ENCODE measurements at places on chromosomes 6 and 20.

- no peak for DNase-seq
Measured at GRCh38 chr6:6912817-6913744, 194.7 kb upstream of the RREB1 start.

GRCh38 chr20:21302664-21303060 is 469 bp upstream of the XRN2 start:
- no peak for DNase-seq

DNA sequence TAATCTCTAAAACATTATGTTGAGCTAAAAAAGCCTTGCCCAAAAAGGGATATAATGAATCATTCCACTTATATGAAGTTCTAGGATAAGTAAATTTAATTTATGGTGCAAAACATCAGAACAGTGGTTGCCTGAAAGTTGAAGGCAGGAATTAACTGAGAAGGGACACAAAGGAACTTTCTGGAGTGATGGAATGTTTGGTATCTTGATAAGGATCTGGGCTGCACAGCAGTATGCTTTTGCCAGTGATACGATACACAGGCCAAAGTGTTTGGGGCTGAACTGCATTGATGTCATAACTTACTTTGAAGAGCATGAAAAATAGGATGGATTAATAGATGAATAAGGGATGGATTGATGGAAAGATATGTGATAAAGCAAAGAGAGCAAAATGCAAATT is 146.1 kb upstream of the LRFN2 start:
- DNase-seq: no peak

DNA sequence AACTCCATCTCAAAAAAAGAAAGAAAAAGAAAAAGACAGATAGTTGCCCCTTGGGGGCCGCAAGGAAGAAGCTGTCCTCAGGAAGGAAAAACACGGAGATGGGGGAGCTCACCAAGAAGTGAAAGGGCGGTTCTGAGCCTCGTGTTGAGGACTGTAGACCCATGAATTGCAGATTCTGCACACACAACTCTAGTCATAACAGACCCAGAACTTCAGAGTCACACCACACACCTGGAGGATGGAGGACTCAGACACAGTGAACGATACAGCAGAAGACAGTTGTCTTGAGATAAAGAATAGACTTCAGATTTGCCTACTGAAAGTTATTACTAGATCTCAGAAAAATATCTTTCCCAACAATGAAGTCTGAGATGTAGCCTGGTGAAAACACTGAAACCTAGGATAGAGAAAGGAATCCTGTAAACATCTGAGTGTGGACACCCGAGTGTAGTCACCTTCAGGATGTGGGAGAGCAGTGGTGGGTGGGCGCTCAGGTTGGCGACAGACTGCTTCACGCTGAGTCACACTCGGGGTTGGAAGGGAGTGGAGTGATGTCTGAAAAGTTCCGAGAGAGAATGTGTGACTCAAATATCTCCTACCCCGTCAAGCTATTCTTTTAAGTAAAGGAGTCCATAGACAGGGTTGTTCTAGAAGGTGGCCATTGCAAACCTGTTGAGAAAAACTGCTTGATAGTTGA is 88.1 kb downstream of the MAP3K4 start:
- peak; percentile 78 for DNase-seq

GRCh38 chr20:63150911-63151531 is 64.9 kb downstream of the YTHDF1 start:
- DNase-seq: no peak

- no peak for DNase-seq
Measured at GRCh38 chr20:53389516-53390300, 203.9 kb downstream of the ZNF217 start.

DNA sequence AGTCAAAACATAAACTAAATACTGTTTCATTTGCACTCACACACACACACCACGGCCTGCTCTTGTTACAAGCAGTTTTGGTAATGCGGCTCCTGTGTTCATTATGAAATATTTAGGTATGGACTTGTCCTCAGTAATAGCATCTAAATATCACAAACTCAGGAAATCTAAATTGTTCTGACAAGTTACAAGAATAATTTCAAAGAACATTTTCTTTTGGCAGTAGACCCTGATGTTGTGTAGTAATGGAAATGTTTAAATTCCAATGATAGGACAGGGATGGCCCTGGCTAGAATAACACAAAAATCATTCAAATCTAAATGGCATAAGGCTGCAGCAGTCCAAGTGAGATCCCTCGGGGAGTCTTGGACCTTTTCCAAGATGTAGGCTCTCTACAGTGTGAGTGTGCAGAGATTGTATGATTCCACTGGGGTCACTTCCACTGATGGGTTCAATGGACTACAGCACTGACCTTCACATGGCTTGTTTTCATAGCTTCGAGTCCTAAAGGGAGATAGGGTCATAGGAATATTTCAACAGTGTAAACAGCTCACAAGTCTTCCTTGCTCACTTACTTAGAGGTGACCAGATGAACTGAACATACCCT is 210.6 kb upstream of the PLCB4 start:
- DNase-seq: no peak

- DNase-seq: no peak
Measured at GRCh38 chr6:145761584-145761983, 26.3 kb upstream of the EPM2A start.

DNA sequence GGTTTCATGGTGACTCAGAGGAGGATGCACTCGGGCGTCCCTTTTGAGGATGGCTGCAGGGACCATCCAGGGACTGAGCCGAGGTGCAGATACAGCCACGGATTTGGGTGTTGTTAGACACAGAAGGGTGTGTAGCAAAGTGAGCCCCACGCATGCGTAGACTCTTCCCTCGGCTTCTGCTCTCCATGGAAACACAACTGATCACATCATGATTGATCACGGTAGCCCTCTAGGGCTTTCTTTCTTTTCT is 606 bp upstream of the ULBP1 start:
- peak; percentile 70 for DNase-seq

- DNase-seq: no peak
Measured at GRCh38 chr20:44649126-44649525, 2.4 kb downstream of the ADA start.

- DNase-seq: no peak
Measured at GRCh38 chr20:44552950-44553908, 29.1 kb upstream of the PKIG start.

GRCh38 chr20:46699651-46700359 is 9.6 kb upstream of the SLC2A10 start:
- peak; percentile 16 for DNase-seq

DNA sequence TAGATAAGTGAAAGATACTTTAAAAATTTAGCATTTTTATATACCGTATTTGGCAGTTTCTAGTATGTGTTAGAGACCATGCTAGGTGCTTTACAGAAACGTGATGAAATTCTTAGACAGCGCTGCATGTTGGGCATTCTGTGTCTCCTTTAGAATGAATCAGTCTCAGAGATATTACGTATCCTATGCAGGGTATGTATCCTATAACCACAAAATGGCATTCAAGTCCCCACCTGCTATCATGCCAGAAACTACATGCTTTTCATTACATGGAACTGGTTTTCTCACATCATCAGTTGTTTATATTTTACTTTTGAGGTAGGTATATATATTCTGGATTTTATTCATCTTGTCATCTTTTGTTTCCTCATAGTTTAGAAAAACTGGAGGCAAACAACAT is 42.3 kb downstream of the PEX7 start:
- no peak for DNase-seq

GRCh38 chr6:44388135-44388487 is 605 bp downstream of the CDC5L start:
- no peak for DNase-seq

DNA sequence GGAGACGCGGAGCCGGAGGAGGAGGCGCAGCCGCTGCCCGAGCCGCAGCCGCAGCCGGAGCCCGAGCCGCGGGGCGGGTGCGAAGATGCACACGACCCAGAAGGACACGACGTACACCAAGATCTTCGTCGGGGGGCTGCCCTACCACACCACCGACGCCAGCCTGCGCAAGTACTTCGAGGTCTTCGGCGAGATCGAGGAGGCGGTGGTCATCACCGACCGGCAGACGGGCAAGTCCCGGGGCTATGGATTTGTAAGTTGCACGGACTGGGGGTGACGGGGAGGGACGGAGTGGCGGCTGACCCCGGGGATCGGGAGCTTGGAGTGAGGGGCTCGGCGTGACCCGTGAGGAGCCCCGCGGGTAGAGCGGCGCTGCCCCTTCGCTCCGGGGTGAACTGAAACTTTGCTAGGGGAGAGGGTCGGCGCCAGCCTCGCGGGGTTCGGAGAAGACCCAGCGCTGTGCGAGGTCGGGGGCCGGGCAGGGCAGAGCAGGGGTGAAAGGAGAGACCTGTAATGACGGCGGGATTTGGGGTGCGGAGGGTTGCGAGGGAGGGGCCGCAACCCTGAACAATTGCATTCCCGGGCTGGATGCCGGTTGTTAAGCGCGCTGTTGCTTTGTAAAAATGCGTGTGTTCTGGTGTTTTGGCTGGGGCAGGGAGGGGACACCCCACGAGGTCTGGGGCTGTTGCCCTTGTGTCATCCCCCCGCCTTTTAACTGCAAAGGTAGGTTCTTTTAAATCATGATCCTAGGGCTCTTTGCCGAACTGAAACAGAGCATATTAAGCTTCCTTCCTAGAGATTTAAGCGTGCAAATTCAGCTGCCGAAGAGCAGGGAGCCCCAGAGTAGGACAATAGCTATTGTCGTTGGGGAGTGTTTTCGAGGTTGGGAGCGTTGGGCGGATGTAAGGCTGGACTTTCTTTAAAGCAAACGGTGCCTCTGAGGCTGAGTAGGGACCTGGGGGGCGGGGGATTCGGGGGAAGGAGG is 628 bp downstream of the RBM24 start:
- peak; percentile 5 for DNase-seq

GRCh38 chr20:37222086-37222485 is 39.5 kb downstream of the GHRH start:
- no peak for DNase-seq

DNA sequence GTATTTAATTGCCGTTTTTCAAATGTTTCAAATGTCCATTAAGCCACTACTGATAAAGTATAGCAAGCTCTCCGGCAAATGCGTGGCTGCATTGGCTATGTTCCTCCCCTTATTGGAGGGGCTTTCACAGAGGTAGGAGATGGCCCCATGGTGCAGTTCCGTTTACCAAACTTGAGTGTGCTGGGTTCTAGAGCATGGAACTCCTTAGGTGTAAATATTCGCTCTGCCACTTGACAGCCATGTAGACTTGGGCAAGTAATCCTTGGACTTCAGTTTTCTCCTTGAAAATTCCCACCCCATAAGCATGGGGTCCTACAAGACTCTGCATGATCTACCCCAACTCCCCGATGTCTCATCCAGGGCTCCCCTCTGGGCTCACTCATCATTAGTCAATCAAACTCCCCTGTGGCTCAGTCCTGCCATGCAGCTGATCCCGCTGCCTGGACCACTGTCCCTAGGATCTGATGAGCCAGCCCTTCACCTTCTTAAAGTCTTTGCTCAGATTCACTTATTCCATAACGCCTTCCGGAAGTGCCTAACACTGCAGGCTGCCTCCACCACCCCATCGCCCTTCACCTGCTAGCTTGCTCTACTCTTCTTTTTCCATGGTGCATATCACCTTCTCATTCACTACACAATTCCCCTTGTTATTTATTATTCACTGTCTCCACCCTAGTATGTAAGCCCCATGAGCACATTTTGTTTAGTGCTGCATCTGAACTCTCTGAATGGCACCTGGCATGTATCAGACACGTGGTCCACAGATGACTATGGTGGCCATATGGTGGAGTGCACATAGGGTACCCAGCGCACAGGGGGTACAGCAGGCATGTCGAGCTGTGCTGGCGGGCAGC is 18.8 kb downstream of the PRR18 start:
- DNase-seq: no peak

GRCh38 chr6:145189836-145190235 is 545.5 kb downstream of the EPM2A start:
- DNase-seq: no peak

DNA sequence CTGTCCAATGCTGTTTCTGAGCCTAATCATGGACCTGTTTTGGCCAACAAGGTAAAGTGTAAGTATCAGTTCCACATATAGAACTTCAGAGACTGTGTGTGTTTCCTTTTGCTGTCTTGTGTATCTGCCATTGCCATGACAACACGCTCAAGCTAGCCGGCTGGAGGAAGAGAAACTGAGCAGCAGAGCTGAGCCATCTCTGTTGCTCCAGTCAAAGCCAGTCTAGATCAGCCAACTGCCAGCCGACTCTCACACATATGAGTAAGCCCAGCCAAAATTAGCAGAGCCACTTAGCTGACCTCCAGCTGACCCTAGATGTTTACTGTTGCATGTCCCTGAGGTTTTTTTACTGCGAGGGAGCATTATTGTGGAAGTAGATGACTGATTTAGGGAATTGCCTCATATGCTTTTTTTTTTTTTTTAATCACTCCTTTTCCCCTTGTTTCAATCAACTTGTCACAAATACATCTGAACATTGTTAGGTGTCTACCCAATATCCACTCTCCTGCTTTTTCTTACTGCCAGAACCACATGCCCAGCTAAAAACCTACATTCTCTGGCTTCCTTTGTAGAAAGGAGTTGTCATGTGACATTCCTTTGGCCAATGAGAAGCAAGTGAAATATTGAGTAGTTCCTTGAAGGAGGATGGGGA is 304.3 kb upstream of the SUPT3H start:
- peak; percentile 58 for DNase-seq

DNA sequence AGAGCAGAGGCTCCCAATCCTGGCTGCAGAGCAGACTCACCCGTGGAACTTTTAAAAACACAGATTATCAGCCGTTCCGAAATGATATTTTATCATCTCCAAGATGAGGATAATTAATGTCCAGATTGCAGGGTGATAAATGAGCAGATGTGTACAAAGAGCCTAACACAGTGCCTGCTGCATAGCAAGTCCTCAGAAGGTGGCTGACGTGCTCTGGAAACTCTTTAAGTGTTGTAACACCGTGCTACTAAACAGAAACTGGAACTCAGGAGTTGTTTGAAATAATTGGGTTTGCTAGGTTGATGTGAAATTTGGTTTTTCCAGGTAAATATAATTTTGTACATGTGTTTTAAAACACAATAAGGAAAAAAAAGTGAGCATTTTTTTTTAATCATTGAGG is 118.0 kb downstream of the ARMC2 start:
- DNase-seq: no peak

DNA sequence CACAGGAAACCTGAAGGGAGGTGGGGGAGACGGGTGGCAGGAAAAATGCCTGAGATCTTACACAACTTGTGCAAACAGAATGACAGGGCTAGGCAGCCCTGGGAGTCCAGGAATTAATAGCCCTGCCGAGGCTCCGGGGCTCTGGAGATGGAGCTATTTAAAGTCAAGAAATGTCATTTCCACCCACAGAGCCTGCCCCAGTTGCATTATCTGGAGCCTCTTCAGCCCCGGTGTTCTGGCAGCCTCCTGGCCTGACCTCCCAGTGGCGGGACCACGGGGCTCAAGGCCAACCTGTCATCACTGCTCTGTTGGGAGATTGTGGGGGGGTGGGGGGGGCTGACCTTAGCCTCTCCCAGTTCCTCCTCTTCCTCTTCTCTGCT is 28.5 kb upstream of the SCUBE3 start:
- DNase-seq: no peak

- DNase-seq: no peak
Measured at GRCh38 chr20:21181028-21181427, 55.1 kb downstream of the KIZ start.

- no peak for DNase-seq
Measured at GRCh38 chr20:58327211-58327610, 17.7 kb downstream of the RAB22A start.

Data from stimulated activated CD4-positive, alpha-beta T cell treated with anti-CD3 and anti-CD28 coated beads, Interleukin-15, amount 100 ng/mL, for 24 hours (primary cell).